ENCODE measurements at places on chromosomes 5 and 9.

- no peak for DNase-seq
Observed at GRCh38 chr9:135960411-135961276, 529 bp downstream of the UBAC1 start.

DNA sequence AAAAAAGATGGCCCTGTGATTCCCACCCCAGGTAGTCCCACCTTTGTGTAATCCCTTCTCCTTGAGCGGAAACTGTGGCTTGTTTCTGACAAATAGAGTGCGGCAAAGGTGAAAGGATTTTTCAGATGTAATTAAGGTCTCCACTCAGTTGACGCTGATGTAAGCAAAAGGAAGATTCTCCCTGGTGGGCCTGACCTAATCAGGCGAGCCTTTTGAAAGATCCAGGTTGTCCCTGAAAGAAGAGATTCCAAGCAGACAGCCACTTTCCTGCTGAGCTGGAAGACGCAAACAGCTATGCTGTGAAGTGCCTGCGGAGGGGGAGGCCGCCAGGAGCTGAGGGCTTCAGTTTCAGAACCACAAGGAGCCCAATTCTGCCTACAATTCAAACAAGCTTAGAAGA lies 24.1 kb downstream of the PTGES start:
- no peak for DNase-seq

DNA sequence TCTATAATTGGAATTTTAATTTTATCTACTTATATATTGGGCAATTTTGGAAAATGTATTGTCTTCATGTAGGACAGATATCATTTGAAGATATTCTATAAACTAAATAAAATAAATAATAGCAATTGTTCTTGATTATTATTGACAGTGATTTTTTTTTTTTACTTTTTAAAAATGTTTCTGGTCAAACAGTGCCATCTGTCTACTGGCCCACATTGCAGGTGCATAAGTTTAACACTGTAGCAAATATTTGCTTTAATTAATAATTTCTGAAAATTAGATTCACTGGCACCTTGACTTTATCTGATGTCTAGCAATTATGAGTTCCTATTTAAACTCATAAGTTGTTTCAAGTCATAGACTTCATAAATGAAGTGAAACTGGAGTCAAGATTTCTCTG lies 41.1 kb upstream of the ISOC1 start:
- DNase-seq = no peak

- no peak for DNase-seq
Observed at GRCh38 chr5:9072701-9073100, 473.2 kb downstream of the SEMA5A start.

GRCh38 chr9:15135164-15135792 lies 171.7 kb downstream of the TTC39B start:
- DNase-seq = no peak

GRCh38 chr5:19031491-19031890 lies 956.5 kb downstream of the CDH18 start:
- no peak for DNase-seq

Data from CD8-positive, alpha-beta memory T cell (primary cell).